ENCODE measurements at places on chromosomes 12 and 14. TPM values are rescaled to one million over a fixed set of nuclear protein-coding genes. Genes with fewer than 3 reads are reported as not detected.

Gene IL23A
- 26.4 TPM for total RNA-seq

Gene CMAS
- 30.8 TPM for total RNA-seq

- DNase-seq: no peak
Observed at GRCh38 chr14:95828649-95829265, 47.9 kb upstream of the TUNAR start.

DNA sequence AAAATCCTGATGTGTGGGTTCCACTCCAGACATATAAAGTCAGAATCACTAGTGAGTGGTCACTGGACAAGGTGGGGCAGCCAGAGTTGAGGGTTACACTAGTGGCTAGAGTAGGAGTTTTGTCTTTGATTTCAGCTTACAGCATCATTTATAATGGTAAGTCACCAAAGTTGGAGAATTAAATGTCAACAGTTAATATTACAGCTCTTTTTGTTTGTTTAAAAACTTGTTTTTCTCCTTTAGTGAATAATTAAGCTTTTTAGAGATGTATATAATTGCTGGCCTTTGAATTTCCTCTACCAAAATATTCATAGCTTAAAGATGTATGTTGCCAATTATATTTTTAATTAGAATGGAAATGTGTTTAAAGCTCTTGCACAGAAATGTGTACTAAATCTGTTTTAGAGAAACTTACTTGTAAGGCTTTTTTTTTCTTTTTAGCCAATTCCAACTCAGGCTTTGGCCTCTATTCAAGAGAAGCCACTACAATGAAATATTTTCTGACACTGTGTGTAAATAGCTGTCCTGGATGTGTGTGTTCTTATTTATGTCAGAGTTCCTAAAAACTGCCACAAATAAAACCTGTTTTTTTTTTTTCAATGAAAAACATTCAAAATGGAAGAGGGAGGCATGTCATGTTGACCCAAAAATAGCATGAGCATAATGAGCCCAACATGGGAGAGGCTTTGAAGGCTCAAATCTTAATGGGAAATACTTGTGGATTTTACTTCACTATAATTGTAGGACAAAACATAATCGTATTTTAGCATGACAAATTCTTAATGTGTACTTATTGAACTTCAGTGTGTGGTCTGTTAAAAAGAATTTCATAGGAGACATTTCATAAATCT, 92.2 kb downstream of the TBC1D30 start:
- no peak for DNase-seq

DNA sequence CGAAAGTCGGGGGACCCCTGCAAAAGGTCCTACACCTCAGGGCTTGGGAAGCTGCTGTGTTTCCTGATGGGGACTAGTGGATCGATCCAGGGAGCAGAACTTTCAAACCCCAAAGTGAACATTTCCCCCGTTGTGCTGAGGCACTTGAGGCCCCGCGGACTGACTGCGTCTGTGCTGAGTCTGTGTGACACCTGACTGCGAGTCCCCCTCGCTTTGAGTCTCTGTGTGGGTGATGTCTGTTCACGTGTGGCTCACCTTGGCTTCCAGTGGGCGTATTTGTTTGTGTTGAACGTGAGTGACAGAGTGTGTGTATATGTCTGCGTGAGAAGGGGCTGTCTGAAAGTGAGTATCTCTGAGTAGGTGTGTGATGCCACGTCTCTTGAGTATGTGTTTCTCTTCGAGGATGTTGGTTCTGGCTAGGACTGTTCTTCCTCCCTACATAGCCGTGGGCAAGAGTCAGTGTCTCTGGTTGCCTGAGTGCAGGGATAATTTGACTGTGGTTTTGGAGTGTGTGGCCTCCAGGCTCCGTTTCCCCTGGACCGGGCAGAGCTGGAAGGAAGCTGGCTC, 1.3 kb downstream of the TEAD4 start:
- no peak for DNase-seq

DNA sequence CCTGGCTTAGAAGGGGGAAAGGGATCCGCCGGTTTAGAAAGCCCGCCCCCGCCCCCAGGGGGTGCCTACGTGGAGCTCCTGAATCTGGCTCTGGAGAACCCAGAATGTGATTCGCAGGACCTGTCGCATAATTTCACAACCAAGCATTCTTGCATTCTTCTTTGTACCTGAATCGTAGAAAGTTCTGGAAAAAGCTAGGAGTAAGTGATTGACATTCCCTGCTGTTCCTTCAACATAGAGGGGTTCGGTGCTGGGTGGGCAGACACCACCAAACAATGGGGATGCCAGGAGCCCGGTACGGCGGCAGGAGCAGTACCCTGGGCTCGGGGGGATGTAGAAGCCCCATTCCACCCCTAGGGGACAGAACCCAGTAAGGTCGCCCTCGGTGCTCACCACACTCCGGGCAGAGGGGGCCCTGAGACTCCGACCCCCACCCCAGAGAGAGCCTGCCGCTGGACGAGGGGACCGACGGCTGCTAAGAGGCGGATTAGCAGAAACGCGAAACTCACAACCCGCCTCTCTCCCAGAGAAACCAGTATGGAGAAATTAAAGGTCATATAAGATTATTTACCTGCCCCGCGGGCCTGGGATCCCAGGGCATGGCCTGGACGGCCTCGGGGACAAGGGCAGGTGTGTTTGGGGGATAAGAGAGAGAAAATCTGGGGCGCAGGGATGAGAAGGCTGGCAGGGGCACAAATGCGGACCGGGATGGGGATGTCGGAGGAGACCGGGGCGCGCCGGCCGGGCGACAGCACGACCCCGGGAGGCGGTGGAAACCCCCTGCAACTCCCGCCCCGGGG, 520 bp downstream of the CSRP2 start:
- DNase-seq: no peak
